Epithelial cell of esophagus (primary cell): ENCODE measurements at places on chromosomes 1 and 21.
A peak's percentile ranks its signal among the peaks of the same experiment; 100 is the strongest.

DNA sequence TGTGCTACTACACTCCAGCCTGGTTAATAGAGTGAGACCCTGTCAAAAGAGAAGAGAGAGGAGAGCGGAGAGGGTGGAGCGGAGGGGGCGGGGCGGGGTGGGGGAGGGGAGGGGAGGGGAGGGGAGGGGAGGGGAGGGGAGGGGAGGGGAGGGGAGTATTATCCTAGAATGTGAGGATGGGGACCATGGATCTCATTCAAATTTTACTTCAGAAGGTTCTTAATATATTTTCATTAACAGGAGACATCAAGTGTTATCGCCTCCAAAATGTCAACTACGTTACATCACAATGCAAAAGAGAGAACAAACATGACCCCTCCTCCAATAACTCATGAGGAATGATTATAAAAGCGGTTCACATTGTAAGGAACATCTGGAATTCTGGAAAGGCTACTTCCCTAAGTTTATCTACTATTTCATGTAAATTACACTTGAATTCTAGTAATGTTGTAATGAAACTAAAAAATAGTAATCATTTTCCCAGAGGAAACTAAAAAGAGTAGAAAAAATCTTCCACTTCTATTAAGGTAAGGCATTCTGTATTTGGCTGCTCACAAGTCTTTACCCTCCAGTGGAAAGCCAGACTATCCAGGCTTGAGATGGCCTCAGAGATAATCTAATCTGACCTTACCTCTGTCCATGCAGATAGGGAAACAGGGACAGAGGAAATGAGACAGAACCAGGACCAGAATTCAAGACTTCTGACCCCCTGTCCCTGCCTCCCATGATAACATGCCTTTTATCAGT lies 18.8 kb upstream of the GUCA2A start:
- DNase-seq = no peak

DNA sequence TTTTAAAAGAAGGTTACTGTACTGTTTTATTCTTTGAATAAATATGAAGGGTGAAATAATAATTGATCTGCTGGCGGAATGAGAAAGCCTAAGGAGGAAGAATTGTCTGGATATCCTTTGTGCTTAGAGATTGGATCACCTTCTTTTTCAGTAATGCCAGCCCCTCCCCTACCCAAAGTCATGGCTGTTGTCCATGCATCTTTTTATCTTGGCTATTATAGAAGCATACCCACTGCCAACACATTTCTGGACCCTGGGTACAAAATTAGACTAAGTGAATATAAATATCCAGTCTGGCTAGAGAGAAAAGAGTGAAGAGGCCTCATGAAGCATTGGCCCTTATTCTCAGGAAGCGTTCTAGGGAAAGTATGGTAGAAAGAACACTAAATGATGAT lies 28.1 kb downstream of the AK4 start:
- DNase-seq = no peak

DNA sequence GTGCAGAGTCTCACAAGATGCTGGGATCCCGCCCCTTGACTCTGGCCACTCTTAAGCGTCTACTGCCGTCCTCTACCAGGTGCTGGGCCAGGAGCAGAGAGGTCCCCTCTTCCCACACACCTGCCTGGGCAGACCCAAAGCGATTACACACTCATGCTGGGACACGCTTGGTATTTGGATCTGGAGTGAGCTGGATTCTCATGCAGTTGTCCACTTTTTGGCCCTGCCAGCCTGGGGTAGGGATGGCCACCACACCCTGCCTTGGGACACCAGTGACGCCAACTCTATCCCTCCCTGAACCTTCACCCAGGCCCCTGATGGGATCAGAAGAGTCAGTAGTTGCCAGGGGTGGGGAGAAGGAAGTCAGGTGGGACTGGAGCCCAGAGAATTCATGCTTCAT lies 28.6 kb downstream of the ITPKB start:
- peak; percentile 68 for DNase-seq

DNA sequence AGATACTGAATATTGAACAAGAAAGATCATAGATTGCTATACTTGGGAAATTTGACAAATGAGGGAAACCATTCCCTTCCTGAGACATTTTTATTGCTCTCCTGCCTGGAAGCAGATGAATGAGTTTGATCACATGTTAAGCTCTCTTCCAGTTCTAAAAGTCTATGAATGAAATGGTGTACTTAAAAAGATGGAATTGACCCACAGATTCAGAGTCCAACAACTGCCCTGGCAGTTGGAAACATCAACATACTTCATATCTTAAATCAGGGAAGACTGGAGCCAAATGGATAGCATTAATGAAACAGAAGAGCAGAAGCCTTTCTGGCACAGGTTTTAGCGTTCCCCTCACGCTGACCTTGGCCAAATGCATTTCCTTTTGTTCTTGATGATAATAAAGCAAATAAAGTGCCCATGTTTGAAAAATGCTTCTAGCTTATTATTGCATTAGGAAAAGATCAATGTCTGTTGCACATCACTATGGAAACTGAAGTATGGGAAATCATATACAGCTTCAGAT lies 142.6 kb downstream of the ESRRG start:
- DNase-seq = no peak

DNA sequence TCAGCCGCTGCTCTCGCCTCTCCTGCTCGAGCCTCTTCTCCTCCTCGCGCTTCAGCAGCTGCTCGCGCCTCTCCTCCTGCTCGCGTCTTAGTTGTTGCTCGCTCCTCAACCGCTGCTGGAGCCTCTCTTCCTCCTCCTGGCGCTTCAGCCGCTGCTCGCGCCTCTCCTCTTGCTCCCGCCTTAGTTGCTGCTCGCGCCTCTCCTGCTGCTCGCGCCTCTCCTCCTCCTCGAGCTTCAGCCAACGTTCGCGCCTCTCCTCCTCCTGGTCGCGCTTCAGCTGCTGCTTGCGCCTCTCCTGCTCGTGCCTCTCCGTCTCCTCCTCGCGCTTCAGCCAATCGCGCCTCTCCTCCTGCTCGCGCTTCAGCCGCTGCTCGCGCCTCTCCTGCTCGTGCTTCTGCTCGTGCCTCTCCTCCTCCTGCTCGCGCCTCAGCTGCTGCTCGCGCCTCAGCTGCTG lies 3.7 kb downstream of the TCHH start:
- peak; percentile 55 for DNase-seq

DNA sequence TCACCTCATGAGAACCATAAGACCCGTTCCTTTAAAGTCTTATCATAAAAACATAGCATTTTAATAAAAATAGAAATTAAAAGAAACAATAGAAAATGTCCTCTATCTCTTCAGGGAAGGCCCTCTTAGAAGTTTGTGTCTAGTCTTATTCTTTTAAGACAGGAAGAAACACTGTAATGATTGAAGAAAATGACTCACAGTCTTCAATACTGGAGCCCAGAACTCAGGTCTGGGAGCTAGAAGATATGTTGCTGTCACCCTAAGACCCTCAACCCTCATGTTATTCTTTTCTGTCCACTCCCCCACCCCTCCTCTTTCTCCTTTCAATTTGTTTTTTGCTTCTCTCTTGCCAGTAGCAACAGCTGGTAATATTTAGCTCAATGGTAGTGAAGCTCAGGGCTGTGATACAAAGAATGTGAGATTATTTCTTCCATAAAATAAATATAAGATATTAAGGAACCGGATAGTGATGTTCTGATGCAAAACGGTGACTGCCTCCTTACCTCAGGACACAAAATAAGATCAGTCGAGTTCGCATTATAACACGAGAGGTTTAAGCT lies 12.0 kb downstream of the DUSP10 start:
- no peak for DNase-seq

DNA sequence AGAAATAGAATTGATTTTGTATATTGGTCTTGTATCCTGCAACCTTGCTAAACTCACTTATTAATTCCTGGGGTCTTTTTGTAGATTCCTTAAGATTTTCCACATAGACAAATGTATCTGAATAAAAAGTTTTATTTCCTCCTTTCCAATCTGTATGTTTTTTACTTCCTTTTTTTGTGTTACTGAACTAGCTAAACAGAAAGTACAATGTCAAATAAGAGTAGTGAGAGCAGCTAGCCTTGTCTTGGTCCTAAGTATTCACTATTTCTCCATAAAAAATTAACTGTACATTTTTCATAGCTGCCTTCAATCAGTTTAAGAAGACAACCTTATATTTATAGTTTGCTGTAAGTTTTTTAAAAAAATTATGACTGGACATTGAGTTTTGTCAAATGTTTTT lies 74.9 kb downstream of the FASLG start:
- DNase-seq = no peak

DNA sequence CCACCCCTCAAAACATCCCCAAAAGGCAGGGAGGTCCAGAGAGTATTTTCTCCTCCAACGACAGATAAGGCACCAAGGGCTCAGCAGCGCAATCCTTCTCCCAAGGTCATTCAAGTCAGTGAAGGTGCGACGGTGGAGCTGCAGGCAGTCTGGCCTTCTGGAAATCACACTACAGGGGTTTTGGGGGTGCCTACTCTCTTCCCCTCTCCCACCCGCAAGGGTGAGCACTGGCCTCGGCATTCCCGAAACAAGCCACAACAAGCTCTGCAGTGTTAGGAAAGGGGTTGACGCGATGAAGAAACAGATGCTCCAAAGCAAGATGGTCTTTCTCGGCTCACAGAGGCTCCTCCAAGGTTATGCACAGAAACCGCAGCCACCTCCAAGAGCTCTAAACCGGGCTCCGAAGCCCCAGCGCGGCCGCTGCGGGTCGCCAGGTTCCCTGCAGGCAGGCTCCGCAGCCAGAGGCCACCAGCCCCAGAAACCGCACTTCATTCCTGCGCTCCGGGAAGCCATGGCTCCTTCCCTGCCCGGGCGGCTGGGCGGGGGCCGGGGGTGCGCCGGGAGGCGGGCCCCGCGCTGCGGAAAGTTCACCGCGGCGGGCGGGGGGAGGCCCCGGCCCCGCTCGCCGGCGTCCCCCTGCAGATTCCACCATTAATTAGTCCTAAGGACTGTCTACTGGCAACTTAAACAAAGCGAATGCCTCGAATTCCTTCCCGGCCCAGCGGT lies 1.1 kb downstream of the LUZP1 start:
- DNase-seq = peak; percentile 87

DNA sequence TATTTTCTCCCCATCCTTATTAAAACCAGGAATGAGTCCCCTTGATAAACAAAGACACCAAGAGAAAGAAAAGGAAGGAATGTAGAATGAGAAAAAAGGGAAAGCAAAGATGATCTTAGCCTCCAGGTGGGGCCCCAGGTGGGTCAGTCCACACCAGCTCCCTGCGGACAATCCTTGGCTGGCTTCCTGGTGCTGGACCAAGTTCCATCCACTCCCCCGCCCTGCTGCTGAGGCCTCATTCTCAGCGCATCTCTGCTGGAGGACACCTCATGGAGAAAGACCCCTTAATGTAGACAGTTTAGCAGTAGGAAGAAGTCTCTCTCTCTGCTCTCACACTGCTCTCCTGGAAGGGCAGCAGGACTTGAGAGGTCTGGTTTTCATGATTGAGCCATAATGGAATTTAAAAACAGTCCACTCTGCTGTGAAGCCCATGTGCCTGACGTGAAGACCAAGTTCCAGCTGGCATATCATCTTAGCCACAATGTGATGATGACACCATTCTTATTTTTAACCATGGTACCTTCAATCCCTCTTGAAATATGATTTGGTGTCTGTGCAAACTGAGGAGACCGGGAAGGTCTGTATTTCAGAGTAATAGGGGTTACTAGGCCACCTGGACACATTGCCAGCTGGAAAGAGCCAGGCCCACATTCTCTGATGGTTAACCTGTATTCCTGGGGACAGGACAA lies 83.1 kb downstream of the WLS start:
- no peak for DNase-seq

DNA sequence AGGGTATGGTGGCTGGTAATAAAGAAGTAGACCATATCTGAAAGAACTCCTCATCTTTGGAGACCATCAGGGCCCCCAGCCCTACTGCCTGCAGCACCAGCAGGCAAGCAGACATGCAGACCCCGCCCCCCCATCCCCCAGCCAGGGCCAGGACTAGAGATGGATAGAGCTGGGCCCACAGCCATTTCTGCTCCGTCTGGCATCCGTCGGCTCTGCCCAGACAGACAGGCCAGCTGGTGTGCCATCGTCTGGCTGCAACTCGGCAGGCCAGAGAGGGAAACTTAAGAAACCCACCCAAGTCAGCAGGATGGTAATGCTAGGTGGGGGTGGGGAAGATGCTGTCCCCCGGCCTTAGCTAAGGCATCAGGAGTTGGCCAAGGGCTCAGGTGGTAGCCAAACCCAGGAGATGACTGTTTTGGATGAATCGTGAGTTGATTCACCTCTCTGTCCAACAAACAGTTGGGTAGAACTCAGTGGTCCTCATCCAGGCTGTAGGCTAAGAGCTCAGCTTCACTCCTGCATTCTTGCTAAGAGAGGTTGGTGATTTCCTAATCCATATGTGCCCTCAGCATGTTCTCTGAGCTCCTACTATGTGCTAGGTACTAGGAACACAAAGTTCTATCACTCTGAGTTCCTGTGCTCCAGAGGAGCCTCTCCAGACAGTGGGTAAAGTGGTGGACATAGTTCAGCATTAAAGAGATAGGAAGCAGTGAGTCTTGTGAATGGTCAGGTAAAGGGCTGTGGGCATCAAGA lies 23.2 kb upstream of the TMEM222 start:
- DNase-seq = peak; percentile 30

- DNase-seq = peak; percentile 92
These were observed 15.4 kb upstream of the PHACTR4 start for GRCh38 chr1:28354121-28354520.

DNA sequence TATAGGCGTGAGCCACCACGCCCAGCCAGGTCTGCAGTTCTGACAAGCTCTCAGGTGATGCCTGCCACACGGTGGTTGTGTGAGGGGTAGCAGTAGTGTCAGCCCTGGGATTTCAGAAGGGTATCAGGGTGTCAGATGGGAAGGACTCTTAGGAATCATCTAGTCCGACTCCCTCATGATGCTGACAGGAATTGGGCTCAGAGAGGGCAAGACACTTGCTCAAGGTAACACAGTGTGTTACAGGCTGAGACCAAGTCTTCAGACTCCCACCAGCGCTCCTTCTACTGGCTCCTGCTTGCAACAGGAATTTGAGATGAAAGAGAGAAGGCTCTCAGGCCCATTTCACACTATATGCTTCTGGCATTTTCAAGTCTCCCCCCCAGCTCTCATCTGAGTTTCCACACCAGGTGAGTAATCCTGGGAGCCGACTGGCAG lies 6.9 kb downstream of the HTR1D start:
- DNase-seq = peak; percentile 90

DNA sequence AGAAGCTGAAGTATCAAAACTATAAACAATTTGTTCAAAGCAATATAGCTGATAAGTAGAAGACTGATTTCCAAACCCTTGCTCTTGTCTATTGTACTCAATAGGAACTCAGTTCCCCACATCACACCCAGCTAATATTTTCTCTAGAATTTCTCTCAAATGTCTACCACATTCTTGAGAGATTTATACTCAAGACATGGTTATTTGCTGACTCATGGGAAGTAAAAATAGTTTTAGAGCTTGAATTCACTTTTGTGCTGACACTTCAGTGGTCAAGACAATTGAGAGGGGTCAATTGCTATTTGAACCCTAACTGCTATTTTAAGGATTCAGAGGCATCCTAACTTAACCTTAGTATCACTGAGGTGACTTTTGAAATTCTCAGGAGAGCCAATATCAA lies 99.0 kb downstream of the TNNI3K start:
- no peak for DNase-seq

- DNase-seq = peak; percentile 79
These were observed 31.7 kb downstream of the ELK4 start for GRCh38 chr1:205600085-205600484.

- DNase-seq = no peak
These were observed 67.4 kb downstream of the OLFM3 start for GRCh38 chr1:101929343-101929742.
